ENCODE measurements at places on chromosomes 4 and X.

- no peak for DNase-seq
These were observed 1.3 kb downstream of the CASP3 start for GRCh38 chr4:184648054-184648312.

GRCh38 chr4:42282081-42282901 is 115.0 kb upstream of the SHISA3 start:
- peak; percentile 91 for DNase-seq

DNA sequence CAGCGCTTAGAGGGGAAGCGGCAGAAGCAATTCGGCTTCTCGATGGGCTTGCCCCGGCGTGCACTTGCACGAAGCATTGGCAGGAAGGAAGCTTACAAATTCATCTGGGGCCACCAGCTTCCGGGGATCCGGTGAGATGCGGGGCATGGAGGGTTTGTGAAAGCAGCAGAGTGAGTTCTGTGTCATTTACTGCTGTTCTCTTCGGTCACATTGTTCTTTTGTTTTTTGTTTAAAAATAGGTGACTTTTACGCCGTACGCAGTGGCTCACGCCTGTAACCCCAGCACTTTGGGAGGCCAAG is 47.0 kb downstream of the ASMT start:
- DNase-seq: no peak

GRCh38 chr4:108622828-108623227 is 2.5 kb downstream of the RPL34 start:
- no peak for DNase-seq

- peak; percentile 71 for DNase-seq
These were observed 70.1 kb downstream of the NSG1 start for GRCh38 chr4:4456816-4457578.

DNA sequence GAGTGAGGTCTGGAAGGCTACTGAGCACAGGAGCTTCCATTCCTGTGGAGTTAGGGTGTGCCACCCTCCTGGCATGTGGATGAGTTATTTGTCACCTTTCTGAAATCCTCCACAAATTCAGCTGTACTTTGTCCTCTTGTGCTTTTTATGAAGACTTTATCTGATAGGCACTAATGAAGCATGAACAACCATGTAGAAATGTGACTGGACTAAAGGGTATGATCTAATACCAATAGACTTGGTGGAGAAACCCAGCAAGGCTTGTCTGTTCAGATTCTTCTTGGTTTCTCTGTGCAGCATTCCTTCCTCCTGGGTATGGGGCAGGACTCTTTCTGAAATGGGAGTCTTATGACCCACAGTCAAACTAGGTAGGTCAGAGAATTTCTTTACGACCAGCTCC is 9.6 kb downstream of the NBDY start:
- no peak for DNase-seq

DNA sequence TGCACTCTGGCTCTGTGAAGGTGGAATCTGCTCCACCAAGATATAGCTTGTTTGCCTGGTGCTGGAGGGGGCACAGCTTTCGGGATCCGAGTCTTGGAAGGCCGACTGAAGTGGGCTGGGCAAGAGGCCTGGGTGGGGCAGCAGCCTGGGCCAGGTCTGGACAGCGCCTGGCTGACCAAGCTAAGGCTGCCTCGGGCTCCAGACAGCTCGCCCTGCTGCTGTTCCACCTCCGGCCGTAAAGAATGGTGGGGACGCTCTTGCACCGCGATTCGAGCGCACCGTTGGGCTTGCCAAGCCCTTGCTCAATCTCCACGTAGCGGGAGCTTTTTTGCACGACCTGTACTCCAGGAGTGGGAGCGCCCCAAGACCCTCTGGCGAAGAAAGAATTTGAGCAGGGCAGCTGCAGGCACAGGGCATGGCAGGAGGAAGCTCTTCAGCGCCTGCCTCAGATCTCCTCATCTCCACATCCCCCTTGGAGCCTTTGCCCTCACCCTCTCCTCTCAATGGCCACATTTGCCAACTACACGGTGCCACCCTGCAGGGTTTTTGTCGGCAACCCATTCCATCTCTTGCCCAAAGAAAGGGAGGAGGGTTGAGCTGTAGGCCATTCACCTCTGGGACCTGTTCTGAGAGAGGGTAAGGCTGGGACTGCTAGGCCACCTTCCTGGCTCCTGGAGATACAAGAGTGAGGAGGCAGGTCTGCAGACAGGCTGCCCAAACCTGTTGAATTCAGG is 18.9 kb downstream of the CNGA2 start:
- peak; percentile 75 for DNase-seq

DNA sequence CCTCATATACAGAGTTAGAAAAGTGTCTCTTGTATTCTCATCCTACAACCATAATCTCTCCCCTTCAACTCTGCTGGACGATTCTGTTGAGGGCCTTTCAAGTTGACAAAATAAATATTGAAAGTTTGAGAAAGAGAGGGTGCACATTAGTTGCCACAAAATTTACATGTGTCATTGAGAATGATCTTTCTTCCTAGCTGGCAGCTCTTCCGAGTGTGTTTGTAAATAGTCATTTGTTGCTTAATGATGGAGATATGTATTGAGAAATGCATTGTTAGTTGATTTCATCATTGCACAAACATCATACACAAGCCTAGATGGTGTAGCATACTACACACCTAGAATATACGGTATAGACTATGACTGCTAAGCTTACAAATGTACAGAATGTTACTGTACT is 632.8 kb upstream of the AMOT start:
- DNase-seq: no peak

DNA sequence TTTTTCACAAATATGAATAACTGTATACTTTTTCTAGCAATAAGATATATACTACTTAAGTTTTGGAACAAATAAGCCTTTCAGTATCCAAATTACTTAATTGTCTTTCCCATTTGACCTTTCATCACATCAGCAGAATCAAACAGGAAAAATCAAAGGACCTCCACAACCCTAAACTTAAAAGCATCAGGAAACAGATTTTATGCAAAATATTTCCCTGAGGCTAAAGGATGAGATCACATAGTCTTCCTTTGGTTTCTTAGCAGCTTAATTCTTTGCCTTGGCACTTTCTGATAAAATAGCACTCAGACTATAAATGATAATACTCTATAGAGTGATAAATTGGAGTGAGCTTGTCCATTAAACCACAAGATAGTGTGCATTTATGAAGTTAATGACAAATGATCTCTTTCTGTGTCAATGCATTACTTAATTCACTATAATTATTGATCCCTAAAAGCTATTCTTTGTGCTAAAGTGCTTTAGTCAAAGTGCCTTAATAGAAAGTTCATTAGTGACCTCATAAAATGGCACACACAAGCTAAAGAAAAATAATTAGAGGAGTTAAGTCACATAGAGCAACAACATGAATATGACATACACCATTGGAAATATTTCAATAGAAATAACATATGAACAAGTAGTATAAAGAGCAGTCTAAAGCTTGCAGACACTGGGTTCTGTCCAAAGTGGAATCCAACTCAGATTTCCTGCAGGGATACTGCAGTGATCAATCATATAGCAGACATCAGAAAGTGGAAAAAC is 15.7 kb upstream of the NDST3 start:
- no peak for DNase-seq

DNA sequence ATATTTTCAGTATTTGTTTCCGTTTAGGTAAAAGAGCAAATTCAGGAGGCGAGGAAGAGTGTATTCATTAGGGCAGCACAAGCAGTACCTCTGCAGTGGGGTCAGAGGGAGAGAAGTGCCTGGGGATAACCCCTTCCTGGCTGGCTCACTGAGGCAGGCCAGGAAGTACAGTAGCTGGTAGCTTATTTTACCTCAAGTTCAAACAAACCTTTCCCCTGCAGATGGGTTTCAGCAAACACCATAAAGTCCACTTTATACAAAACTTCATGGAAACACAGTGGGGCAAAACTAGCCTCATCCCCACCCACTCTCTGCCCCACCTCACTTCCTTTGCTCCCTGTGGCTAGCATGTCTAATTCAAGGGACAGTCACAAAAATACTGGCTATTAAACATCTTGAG is 29.5 kb downstream of the MEPE start:
- DNase-seq: no peak

- no peak for DNase-seq
These were observed 48.2 kb upstream of the AADAT start for GRCh38 chr4:170137927-170138326.

- DNase-seq: peak; percentile 76
These were observed 22.9 kb upstream of the CPE start for GRCh38 chr4:165355900-165356300.

DNA sequence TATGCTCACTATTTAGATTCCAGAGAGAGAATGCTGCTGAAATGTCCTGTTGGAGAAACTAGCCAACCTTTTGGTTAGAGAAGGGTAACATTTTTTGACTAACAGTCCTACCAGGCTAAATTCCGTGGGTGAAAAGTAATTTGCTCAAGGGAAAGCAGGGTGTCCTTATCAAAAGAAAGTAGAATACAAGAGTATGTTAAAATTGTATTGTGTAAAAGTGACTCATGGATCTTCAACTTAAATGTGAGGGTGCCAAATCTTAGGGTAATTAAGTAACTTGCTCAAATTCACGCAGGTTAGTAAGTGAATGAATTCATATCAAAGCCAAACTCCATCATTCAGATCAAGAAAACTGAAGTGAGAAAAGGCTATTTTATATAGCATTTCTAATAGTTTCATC is 81.7 kb downstream of the PCDH7 start:
- no peak for DNase-seq

GRCh38 chrX:11741574-11741973 is 16.5 kb upstream of the MSL3 start:
- DNase-seq: no peak

- no peak for DNase-seq
These were observed 34.9 kb downstream of the GPR143 start for GRCh38 chrX:9730752-9731151.

- no peak for DNase-seq
These were observed 28.0 kb downstream of the HMX1 start for GRCh38 chr4:8843597-8843996.

GRCh38 chr4:102858828-102859464 is 9.8 kb upstream of the CISD2 start:
- peak; percentile 52 for DNase-seq

DNA sequence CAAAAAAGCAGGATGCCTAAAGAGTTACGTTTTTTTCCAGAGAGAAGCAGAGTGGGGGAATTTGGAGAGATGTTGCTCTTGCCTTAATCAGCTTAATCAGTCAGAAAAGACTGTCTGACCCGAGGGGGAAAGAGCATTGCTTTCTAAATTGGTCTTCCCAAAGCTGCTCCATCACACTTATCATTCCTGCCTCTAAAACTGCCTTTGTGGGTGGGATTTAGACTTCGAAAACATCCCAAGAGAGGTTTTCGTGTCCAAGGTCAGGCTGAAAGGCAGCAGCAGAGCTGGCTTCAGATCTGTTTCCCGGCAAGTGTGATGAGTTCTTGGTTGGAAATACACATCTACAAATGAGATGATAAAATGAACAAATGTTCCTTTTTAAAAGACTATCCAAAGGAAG is 155.2 kb downstream of the SH2D1A start:
- no peak for DNase-seq

DNA sequence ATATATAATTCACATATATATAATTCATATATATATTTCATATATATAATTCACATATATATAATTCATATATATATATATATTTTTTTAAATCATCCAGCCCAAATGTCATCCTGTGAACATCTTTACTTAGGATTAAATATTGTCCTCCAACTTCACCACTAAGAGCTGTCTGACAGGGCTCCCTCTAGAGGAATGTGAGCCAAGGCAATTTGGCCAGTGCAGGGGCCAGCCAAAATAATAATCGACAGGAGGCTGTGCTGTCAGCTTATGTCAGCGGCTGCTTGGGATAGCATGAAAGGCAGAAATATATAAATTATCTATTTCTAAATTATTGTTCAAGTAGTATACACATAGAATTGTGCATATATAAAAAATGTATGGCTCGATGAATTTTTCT is 29.5 kb downstream of the EGFL6 start:
- peak; percentile 60 for DNase-seq

GRCh38 chr4:119795986-119796578 is 167.5 kb upstream of the PDE5A start:
- no peak for DNase-seq

GRCh38 chr4:121873604-121874003 is 3.3 kb upstream of the BBS7 start:
- no peak for DNase-seq

GRCh38 chr4:14025111-14025510 is 397.6 kb upstream of the BOD1L1 start:
- no peak for DNase-seq

- DNase-seq: peak; percentile 44
These were observed 224.9 kb upstream of the FAT1 start for GRCh38 chr4:186948361-186949242.

- DNase-seq: no peak
These were observed 115.9 kb downstream of the RAB28 start for GRCh38 chr4:13368217-13368616.

GRCh38 chr4:161393602-161394001 is 770.2 kb downstream of the FSTL5 start:
- no peak for DNase-seq

DNA sequence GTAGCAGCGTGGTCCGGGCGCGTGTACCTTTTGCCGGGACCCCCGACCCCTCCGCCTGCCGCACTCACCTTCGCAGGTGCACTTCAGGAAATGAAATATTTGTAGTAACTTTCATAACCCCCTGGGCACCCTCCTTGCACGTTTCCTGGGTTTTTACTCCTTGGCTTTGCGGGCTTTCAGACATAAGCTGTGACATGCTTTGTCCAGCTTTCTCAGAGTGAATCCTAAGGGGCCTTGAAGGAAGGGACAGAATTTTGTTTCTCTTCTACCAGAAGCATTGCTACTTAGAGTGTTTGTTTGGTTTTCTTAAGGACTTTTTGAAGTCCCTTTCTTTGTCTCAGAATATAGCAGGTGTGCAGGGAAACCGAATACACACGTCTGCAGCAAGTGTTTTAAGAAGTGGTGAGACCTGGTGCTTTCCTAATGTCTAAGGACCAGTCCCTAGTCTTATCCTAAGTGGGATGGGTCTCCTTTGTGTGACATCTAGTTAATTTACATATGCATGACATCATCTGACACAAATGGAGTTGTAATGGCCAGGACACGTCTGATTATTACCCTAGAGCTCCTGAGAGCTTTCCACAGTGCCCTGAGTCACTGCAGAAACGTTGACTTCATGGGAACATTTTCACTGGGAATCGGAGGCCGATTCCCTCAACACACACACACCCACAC is 1.3 kb downstream of the FAM149A start:
- no peak for DNase-seq

GRCh38 chr4:170729236-170729635 is 639.5 kb upstream of the AADAT start:
- DNase-seq: no peak

- no peak for DNase-seq
These were observed 83.0 kb upstream of the CLDN34 start for GRCh38 chrX:9884031-9884779.

GRCh38 chrX:21638311-21638710 is 19.8 kb downstream of the KLHL34 start:
- DNase-seq: no peak
